Activated CD4-positive, alpha-beta T cell treated with anti-CD3 and anti-CD28 coated beads for 36 hours (primary cell): ENCODE measurements at places on chromosomes 16 and 17. TPM values are rescaled to one million over a fixed set of nuclear protein-coding genes. Genes with fewer than 3 reads are reported as not detected.

TBC1D3 gene
- not detected for total RNA-seq

KREMEN2 gene
- total RNA-seq, result not detected

CALB2 gene
- total RNA-seq, result not detected

PDF gene
- 10.1 TPM for total RNA-seq

CTRB2 gene
- not detected for total RNA-seq

METTL26 gene
- total RNA-seq, result 127 TPM

GRCh38 chr17:75542728-75543336 lies 17.3 kb downstream of the LLGL2 start:
- no peak for DNase-seq

- DNase-seq, result no peak
Measured at GRCh38 chr17:2560658-2561057, 32.8 kb upstream of the PAFAH1B1 start.

DNA sequence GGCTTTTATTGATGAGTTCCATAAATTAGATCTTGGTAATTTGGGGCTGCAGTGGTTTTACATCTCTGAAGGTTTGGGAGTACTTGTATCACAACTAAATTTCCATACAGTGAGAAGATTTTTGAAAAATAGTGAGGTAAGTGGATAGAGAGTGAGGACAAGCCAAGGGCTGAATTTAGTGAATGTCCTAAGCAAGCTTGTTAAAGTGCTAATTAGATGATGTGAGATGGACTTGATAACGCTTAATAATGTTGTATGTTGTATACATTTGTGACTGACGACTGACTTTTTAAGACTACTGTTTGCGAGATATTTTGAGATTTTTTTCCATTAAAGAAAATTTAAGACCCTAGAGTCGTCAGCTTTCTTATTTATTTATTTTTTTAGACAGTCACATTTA lies 3.9 kb downstream of the NFATC3 start:
- no peak for DNase-seq

- DNase-seq, result no peak
Measured at GRCh38 chr17:14580499-14580898, 279.6 kb downstream of the HS3ST3B1 start.

DNA sequence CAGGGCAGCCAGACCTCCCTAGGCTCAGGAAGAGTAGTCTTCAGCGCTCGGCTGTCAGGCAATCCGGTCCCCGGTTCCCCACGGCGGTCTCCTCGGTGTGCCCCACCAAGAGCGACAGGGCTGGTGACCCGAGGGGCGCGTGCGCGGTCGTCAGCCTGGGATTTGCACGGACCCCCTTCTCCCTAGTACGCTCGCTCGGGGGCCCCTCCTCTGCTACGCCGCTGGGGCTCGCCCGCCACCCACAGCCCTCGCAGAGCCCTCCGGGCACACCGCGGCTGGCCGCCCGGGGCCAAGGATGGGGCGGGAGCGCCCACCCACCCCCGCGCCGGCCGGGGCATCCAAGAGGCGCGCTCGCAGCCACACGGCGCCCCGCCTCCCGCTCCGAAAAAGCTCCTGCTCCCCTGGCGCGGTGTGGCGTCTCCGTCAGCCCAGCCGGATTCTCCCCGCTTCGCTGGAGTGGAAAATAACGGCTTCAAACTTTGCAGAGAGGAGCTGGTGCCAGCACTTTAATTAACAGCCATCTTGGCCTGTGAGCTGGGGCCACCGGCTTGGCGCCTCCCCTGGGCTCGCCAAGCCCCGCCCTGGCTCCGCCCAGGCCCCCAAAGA lies 2.1 kb upstream of the C1QL1 start:
- peak; percentile 67 for DNase-seq

DNA sequence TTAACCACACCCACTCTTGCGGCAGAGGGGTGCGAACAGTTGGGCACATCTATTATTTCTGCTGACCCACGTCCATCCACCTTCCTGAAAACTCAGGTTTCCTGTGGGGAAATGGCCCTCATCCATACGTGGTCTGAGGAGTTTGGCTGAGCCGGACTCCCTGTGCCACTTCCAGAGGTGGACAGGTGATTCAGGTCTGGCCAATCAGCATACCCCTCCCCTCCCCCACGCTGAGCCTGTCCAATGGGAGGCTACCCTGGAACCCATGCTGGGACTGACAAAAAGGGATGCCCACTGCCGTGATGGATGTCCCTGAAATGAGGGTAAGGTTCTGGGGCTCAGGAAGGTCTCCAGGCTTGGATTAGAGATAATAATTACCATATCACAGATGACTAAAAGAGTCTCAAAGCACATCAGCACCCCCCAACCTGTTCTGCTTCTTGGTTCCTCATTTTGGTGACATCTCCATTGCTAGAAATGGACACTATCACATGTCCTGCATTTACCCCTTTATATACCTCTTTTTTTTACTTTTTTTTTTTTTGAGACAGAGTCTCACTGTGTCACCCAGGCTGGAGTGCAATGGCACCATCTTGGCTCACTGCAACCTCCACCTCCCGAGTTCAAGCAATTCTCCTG lies 5.3 kb upstream of the MAPK7 start:
- DNase-seq, result no peak

- DNase-seq, result no peak
Measured at GRCh38 chr17:41026715-41027471, at the start of gene KRTAP1-5. TSS of gene KRTAP1-5 (minus strand) at chr17:41027208. CDS start at chr17:41027155, 53 bp downstream.

DNA sequence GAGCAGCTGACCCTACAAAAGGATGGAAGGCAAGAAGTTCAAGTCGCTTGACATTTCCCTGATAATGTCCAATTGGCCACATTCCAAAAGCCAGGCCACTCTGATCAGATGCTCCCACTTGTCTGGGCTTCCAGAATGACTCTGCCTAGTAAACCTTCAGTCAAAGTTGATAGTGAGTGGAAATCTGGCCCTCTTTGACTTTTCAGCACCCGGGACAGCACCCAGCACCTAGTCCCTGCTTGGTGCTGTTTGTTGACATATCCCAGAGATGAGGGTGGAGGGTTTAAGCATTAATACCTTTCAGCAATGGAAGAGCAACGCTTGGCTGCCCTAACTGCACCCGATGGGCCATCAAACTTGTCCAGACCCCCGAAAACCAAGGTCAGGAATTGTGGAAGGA lies 131.3 kb downstream of the AIPL1 start:
- peak; percentile 45 for DNase-seq

DNA sequence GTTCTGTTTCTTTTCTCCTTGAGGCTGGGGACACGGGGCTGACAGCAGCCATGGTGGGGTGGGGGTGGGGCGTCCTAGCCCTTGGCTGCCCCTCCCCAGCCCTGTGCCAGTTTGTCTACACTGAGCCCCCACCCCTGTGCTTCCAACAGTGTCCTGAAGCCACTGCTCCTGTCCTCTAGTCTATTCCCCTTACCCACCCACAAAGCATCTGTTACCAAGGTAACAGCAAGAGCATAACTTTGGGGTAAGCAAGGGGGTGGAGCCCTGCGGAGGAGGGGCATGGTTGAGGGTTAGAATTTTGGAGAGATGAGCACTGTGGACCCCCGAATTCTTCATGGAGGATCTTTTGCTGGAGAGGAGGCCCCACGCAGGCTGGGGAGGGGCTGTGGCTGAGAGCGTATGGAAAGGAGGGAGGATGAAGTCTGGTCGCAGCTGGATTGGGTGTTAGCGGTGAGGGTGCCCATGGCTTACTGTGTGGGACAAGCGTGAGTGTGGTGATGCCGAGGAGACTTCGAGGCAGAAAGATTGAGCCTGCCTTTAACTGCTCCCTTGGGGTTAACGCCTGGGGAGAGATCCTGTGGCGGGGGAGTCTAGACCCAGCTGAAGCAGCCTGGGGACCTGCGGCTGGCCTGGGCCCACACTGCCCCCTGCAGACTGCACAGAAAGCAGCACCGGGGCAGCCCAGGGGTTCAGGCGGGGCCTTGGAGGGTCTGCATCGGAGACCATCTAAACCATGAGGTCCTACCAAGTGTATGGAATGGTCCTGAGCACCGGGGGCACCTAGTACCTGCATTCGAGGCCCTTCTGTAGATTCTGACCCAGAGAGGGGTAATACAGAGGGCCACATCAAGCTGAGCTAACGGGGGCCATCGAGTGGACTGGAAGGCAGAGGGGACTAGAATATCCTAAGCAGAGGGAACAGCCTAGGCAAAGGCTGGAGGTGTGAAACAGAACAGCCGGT lies 6.1 kb upstream of the STAC2 start:
- peak; percentile 78 for DNase-seq

DNA sequence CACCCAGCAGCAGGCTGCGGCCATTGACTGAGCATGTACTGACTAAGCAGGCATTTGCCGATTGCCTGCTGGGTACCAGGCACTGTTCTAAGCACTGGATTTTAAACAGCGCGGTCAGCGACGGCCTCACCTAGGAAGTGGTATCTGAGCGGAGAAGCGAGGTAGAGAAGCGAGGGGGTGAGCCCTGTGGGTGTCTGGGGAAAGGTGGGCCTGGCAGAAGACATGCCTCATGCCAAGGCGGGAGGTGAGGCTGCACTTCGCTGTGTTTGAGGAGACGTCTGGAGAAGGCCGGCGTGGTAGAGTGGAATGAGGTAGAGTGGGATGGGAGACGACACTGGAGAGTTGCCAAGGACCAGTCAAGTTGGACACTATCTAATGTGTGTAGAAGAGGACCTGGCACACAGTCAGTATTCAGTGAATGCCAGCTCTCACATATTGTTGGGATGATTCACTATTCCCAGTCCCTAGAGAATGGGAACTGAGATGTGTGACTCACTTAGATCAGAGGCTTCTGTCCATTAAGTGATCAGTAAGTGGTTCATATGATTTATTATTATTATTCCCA lies 14.4 kb downstream of the SYCE1L start:
- no peak for DNase-seq

- peak; percentile 71 for DNase-seq
Measured at GRCh38 chr16:70738083-70738977, 52.5 kb upstream of the MTSS2 start.

GRCh38 chr16:24974859-24975258 lies 40.3 kb downstream of the ARHGAP17 start:
- no peak for DNase-seq
